ENCODE measurements at places on chromosomes 5 and 9.

DNA sequence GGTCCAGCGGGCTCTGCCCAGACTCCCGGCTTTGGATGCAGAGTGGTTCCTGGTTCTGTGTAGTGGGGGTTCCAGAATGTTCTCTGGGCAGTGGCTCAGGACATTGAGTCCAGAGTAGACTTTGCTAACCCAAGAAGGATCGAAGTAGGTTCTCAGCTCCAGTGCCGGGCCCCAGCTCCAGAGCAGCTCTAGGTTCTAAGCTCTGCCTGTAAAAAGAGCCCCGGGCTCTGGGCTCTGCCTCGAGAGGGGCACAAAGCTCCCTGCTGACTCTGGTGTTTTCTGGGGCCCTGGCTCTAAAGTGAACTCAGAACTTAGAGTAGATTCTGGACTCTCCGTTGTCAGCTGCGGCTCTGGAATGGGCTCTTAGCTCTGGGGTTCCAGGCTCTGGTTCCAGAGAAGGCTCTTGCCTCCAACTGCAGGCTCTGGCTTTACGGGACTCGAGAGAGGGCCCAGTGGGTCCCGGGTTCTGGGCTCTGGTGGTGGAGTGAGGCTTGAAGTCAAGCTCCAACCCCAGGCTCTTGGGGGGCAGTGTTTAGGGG is 414 bp downstream of the WDR38 start:
- DNase-seq = no peak

- DNase-seq = no peak
Measured at GRCh38 chr9:2790466-2790865, 53.4 kb downstream of the PUM3 start.

- no peak for DNase-seq
Measured at GRCh38 chr9:78644359-78644758, 347.4 kb downstream of the PSAT1 start.

GRCh38 chr9:119036969-119037368 is 332.3 kb downstream of the BRINP1 start:
- DNase-seq = no peak

GRCh38 chr9:124743686-124744348 is 27.3 kb downstream of the NR6A1 start:
- no peak for DNase-seq

DNA sequence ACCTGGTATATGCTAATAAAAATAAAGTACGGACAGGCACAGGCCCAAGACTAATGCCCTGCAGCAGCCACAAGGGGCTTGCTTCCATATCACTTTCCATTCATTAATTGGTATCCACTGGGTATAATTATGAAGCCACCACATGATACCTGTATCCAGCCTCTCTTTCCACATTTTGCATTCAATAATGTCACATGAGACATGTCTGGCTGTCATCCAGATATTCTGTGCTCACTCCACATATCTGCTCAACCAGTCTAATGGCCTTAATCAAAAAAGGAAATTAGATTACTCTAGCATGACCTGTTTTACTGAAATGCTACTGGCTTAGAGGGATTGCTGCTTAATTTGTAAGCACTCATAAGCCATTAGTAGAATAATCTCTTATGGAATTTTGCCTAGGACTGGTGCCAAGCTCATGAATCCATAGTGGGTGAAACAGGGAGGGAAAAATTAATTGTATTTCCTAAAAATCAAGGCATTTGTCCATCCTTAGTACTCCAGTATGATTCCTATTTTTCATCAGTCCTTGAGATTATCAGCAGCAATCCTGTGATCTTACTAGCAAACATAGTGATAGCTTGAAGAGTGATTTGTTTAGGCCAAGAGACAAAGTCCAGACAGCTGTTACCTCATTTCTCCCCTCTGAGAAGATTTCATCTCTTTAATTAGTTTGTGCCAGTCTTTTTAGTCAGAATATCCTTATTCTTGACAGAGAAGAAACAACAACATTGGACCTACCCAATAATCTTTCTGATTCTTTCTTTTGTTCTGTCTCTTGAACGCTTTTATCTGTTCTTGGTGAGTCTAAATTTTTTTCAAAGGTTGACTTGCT is 119.2 kb upstream of the ABCA1 start:
- DNase-seq = no peak

GRCh38 chr5:171363846-171364245 is 23.8 kb upstream of the NPM1 start:
- no peak for DNase-seq

DNA sequence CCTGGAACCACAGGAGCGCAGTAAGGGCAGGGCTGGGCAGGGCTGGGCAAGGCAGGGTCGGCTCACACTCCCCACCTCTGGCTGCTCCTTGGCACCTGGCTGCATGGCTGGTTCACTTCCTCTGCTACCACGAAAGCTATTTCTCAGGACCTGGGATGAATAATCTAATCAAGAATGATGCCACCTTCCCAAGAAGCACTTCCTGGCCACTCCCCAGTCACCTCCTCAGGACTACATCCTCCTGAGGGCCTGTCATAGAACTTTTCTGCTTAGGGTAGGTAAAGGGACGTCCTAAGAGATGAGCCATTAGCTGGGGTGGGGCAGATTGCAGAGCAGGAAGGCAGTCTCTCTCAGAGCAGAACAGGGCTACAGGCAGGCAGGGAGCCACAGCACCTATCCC is 288.2 kb upstream of the MAP3K1 start:
- no peak for DNase-seq

- DNase-seq = no peak
Measured at GRCh38 chr5:139446956-139447779, 7.8 kb upstream of the DNAJC18 start.

GRCh38 chr9:37575001-37575400 is 1.2 kb downstream of the FBXO10 start:
- DNase-seq = no peak

- DNase-seq = peak; percentile 13
Measured at GRCh38 chr9:134962065-134962972, 44.6 kb upstream of the FCN1 start.

DNA sequence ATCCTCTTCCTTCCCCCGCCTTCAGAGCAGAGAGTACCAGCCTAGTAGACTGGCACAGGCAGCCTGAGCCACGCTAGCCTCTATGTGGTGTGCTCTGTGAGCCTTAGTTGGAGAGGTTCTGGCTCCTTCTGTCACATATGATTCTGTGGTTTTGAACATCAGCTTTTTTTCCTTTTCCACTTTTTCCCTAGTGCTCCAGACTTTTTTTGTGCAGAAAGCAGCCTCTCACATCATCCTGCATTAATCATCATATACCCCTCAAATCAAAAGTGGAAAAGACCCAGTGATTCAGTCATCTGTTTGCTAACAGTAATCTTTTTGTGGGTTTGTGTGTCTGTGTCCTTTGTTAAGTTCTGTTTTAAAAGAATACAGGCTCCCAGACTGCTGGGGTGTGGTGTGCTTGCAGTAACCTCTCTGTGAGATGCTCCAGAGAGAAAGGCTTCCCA is 663.9 kb upstream of the RGMB start:
- DNase-seq = no peak

- DNase-seq = no peak
Measured at GRCh38 chr5:53194086-53194485, 84.5 kb upstream of the MOCS2 start.

DNA sequence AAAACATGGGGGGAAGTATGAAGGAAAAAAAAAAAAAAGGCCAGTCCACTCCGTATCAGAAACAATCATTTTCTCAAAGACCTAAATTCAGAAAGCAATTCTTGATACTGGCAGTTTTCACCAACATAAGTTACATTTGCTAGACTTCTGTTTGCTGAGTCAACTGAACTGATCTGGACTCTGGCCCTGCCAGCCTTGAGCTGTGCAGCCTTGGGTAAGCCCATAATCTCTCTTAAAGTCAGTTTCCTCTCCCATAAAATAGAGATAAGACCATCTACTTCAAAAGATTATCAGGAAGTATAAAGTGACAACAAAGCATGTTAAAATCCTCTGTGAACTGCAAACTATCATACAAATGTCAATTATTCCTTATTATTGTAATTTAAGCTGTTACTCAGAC is 106.8 kb downstream of the MAPKAP1 start:
- no peak for DNase-seq

- no peak for DNase-seq
Measured at GRCh38 chr9:133436681-133437080, 14.5 kb downstream of the ADAMTS13 start.

DNA sequence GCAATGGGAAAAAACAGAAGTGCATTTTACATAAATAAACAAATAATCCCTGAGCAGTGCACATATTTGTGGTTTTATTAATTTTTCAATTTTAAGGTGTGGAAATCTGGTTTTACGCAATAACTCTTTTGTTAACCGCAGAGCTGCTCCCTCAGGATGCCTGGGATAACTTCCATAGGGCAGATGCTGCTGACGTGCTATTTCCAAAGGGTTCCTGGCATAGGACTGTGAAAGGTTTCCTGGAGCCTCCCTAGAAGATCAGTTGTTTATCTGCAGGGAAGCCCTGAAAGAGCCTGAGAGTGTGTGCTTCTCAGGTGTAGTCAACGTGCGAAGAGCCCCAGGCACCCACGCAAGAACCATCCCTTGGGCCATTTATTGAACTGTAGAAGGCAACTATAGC is 443.5 kb downstream of the PLK2 start:
- no peak for DNase-seq

DNA sequence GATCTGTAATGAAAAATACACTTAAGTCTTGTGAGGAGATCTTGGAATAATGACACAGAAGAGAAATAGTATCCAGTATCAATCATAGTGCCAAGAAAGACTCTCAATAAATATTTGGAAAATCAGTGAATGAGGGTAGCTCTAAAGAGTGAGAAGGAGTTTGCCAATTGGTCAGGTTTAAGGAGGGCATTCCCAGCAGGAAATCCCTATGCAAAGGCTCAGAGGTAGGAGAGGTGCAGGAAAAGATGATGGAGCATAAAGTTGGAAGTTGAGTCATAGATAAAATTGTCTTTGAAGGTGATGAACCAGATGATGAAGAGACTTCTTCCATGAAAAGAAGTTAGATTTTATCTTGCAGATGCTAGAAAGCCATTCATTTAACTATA is 27.8 kb downstream of the TNPO1 start:
- no peak for DNase-seq

DNA sequence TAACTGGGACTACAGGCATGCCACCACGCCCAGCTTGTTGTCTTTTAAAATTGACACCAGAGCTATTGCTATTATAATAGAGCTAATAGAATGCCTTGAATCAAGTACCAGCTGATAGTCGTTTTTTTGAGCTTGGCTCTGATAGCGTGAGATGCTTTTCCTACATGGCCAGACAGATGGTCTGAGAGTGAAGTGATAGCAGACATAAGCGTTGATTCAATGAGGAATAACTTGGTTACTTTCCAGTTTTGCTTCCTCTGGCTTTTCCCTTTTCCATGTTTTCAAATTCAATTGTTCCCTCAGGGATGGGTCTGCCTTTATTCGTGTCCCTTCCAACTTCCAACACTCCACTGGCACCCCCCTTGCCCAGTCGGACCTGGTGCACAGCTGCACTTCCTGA is 15.4 kb downstream of the AGXT2 start:
- no peak for DNase-seq

DNA sequence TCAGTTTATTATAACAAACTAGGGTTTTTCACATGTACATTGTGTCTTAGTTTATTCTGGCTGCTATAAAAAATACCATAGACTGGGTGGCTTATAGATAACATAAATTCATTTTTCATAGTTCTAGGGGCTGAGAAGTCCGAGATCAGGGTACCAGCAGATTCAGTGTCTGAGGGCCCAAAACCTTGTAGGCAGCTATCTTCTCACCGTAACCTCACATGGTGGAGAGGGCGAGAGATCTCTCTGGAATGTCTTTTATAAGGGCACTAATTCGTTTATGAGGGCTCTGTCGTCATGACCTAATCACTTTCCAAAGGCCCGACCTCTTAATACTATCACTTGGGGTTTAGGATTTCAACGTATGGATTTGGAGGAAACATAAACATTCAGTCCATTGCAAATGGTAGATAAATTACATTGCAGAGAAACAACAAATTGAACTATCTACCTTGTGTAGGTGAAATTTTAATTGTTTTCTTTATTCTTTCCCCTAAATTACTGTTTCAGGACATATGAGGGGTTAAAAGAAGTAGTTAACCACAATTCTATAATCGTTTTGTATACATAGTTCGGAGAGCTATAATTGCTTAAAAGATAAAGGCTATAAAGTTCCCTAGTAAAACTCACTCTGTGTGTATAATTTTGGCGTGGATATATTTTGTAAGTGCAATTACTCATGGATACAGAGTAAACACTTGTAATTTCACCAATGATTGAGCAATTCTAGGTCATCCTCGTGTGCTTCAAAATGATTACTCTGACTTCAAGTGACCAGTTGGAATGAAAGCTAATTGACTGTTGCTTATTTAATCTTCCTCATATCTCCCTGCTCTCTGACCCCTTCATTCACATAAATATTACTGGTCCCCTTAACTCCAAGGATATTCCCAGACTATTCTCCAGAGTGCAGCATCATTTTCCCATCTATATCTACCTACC is 247.5 kb upstream of the TMEM161B start:
- DNase-seq = no peak

Measured in activated CD4-positive, CD25-positive, alpha-beta regulatory T cell treated with anti-CD3 and anti-CD28 coated beads, Interleukin-2, amount 50 U/mL, for 72 hours (primary cell).